ENCODE measurements at places on chromosomes 7 and 10.

DNA sequence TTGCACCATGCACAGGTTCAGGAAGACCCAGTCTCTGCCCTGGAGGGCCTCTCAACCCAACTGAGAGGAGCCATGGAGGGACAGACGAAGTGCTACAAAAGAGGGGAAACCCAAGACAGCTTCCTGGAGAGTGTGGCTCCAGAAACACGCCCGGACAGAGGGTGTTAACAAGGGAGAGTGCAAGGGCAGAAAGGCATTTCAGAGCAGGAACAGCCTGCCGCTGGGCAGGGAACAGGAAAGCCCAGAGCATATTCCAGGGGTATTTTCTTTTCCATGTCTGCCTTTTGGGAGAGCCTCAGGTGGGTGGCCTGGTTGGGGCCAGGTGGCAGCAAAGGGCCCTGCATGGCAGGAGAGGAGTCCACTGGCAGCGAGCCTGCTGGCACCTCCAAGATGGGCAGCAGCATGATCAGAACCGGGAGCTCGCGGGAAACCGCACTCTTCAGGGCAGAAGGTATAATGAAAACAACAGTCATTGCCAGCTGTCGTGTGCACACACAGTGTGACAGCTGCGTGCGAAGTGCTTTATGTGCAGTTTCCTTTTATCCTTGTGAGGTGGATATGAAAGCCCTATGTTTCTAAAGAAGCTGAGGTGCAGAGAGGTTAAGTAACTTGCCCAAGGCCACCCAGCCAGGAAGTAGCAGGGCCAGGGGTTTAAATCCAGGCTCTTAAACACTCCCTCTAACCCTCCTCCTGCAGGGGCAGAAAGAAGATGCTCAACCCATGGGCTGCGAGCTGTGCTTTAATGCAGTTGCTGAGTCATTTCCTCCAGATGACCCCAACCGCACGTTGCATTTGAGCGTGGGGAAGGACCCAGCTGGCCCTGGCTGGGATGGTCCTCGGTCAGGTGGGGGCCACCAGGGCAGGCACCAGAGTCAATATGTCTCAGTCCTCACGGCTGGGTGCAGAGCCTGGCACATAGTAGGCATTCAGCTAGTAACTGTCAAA lies 128.6 kb downstream of the OAT start:
- DNase-seq: no peak

DNA sequence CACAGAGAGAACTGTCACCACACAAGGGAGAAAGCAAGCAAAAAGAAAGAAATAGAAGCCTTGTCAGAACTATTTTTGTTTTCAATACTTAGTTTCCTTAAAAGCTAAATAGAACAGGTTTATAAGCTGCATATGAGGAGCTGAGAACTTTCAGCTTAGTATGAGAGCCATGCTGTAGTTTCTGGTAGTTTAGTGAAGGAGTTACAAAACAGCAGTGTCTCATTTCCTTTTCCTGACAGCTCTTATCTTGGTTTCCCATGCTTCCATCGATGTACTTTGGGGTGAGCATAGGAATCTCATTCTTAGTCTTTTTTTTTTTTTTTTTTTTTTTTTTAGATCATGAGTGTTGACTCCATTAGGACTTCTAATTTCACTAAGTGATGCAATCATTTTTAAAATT lies 8.6 kb upstream of the CHRM2 start:
- DNase-seq: no peak

DNA sequence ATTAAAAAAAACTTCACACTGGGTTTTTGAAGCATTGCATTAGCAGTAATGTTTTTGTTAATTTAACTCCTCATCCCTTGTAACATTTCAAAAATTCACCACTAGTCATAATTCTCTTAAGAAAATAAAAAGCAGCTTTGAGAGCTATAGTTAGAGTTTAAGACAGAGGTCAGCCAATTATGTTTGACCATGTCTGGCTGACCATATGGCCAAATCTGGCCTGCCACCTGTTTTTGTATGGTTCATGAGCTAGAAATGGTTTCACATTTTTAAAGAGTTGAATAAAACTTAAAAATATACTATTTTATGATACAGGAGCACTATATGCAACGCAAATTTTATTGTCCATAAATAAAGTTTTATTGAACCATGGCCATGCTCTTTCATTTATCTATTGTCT lies 73.0 kb upstream of the LRRTM3 start:
- DNase-seq: no peak

DNA sequence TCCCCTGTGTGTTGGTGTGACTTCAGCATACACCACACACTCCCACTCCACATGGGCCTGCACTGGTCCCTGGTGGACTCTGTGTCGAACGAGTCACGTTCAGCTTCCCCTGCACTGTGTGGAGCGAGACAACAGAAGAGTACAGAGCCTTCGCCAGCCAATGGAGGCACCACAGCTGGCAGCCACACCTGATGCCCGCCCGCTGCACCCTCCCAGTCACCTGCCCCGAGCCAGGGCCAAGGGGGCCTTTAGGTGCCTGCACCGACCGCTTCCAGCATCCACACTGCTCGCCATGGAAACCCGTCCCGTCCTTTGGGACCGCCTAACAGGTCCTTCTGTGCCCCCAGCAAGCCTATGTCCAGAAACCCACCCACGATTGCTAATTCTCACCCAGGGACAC lies 9.2 kb downstream of the FOXL3 start:
- no peak for DNase-seq

- DNase-seq: no peak
These were observed 17.9 kb downstream of the SCRN1 start for GRCh38 chr7:29971566-29972314.

- DNase-seq: no peak
These were observed 124.8 kb downstream of the TCERG1L start for GRCh38 chr10:131186547-131187253.

GRCh38 chr10:91163269-91163868 lies 57.1 kb upstream of the PCGF5 start:
- DNase-seq: peak; percentile 43

DNA sequence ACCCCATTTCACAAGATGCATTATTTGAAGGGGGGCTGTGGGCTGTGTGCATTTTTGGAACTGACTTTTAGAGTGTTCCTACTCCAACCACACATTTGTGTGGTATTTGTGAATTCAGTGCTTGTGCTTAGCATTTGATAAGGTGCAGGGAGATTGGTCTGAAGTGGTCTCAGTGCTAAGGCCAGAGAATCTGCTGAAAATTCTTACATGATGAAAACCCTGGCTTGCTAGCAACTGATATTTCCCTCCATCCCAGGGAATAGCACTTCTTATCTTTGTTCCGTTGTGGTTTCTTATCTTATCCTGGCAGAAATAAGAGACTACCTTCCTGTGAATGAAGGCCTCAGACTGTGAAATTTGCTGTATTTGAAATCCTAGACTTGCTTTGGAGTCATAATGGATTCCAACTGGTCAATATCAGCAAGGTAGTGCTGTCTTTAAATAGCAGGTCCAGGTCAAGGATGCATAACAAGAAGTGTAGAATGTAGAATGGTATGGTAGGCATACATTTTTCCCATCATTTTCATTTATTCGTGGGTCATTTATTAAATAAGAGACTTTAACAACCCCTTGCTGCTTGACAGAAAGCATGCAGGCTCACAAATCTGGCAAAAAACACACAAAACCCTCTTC lies 986.9 kb downstream of the REEP3 start:
- no peak for DNase-seq

- no peak for DNase-seq
These were observed 118.3 kb downstream of the PPP1R17 start for GRCh38 chr7:31805209-31805818.
